ENCODE measurements at places on chromosomes 1 and 21.
A peak's percentile ranks its signal among the peaks of the same experiment; 100 is the strongest.

DNA sequence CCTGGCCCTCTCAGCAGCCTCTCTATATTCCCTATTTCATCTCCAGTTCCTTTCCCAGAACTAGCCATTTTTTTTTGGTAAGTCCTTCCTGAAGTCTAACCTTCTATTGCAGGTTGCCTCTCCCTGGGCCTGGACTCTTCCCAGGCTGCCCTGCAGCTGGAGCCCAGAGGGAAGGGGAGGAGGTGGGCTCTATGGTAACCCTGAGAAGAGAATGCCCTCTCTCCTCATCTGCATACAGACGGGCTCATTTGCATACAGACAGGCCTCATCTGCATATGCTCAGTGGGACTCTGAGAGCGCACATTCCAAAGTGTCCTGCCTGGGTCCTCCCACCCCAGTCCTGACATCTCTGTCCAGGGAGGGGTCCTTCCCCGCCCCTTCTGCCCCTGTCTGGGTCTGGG is 32.7 kb downstream of the RHBG start:
- DNase-seq, result no peak

GRCh38 chr1:220281159-220281574 is 8.9 kb upstream of the RAB3GAP2 start:
- no peak for DNase-seq

GRCh38 chr1:221555689-221556433 is 186.0 kb downstream of the DUSP10 start:
- DNase-seq, result no peak

GRCh38 chr1:209850342-209850979 is 22.7 kb downstream of the UTP25 start:
- peak; percentile 47 for DNase-seq

Data from activated naive CD8-positive, alpha-beta T cell treated with anti-CD3 and anti-CD28 coated beads, Interleukin-2, amount 50 U/mL, for 24 hours (primary cell).